Inflammatory macrophage treated with lipopolysaccharide for 4 hours (primary cell): ENCODE measurements at places on chromosomes 6 and 20.

GRCh38 chr20:15857173-15857784 is 716.0 kb downstream of the KIF16B start:
- no peak for DNase-seq

DNA sequence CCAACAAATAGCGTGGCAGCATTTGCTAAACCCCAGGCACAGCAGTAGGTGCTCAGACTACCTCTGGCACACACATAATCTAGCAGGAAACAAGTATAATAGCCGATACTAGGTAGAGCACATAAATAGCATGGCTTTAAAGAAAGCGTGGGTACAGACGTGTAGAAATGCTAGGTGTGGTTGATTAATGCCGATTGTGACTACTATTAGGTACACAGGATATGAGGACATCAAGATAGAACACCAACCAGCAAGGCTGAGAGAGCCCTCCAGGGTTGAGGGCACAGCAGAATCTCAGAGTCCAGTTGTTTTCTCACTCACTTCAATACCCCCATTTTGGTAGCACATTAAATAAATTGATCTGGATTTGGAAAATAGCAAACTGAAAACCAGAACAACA is 100.5 kb downstream of the PKHD1 start:
- DNase-seq, result no peak

DNA sequence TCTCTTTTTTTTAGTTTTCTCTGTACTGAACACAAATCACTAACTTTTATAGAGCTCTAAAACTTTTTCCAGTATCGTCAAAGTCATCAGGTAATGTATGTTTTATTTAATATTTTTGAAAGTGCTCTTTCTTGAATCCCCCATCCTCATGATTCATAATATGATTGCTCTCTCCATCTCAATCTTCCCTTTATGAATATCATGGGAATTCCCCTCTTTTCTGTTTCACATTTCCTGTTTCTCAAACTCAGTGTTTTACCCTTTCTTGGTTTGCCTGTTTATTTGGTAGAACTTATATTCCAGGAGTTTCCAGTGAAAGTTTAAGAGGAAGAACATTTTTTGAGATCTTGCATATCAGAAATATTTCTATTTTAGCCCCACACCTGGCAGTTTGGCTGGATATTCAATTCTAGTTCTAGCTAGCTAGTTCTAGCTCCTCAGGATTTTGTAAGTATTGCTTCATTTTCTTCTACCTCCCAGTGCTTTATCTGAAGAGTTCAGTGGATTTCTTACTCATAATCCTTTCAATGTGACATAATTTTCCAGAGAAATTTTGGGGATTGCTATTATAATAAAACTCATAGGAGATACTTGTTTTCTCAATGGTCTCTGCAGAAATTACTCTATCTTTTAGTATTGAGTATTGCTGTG is 6.1 kb upstream of the C6orf58 start:
- peak; percentile 47 for DNase-seq

DNA sequence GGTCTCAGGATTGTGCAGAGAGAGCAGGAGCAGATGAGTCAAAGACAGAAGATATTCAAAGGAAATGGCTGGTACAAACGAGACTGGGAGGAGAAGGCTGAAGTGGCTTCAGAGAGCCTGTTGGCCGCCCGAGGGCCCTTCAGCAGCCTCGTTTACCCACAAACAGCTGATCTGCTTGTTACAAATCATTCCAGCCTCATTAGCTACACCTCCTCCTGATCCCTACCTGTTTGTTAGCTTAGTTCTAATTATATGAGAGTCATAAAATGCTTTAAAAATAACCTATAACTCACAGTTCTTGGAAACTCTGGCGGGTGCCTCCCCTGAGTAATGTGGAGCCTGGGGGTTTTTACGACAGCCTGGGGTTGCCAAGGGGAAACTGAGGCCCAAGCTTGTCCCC is 12.6 kb downstream of the GLP1R start:
- DNase-seq, result no peak

DNA sequence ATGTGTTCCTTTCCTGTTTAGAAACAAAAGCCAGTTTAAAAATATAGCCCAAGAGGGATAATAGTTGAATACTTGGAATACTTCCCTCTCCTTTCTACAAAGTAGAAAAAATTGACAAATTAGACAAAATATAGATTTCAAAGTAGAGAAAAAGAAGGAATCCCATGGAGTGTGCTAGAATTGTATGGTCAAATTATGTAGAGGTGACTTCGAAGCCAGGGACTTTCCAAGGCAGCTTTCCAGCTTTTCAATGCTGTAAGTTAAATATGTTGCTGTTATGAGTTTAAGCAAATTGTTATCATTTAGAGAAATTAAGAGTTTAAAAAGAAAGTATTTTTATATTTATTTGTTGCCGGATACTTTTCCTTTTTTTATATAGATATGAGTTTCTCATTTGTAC is 415.5 kb upstream of the OPRM1 start:
- no peak for DNase-seq
